A549 treated with CORT108297 at 1 μM for 4 hours (cell line): ENCODE measurements at places on chromosomes 16 and 17. TPM values are rescaled to one million over a fixed set of nuclear protein-coding genes. Genes with fewer than 3 reads are reported as not detected.

The KRT14 gene
- total RNA-seq, result 0.08 to 0.34 TPM (median 0.13 TPM) in 3 of 5 replicates, not detected in the others

The SSTR5 gene
- total RNA-seq, result 0.25 to 0.37 TPM (median 0.33 TPM) in 5 replicates

The DLX3 gene
- 0.11 to 0.22 TPM (median 0.15 TPM) in 5 replicates for total RNA-seq

The SLC16A11 gene
- not detected in 5 replicates for total RNA-seq

The ADGRG3 gene
- total RNA-seq, result 0.36 to 0.72 TPM (median 0.56 TPM) in 5 replicates

The MRPL27 gene
- total RNA-seq, result 141 to 162 TPM (median 151 TPM) in 5 replicates

The G6PC1 gene
- total RNA-seq, result not detected in 5 replicates

The SLC7A5 gene
- total RNA-seq, result 758 to 1,020 TPM (median 979 TPM) in 5 replicates

The SCGB1C2 gene
- not detected in 5 replicates for total RNA-seq

The ZNF624 gene
- 1.1 to 3.9 TPM (median 2.4 TPM) in 5 replicates for total RNA-seq

The C16orf78 gene
- not detected in 5 replicates for total RNA-seq

The CTRB1 gene
- total RNA-seq, result not detected in 5 replicates

The LIG3 gene
- total RNA-seq, result 17.5 to 21.6 TPM (median 17.9 TPM) in 5 replicates

The PIGQ gene
- total RNA-seq, result 29.7 to 46.5 TPM (median 42.0 TPM) in 5 replicates

The ASB16 gene
- total RNA-seq, result 0.04 to 0.08 TPM (median 0.05 TPM) in 3 of 5 replicates, not detected in the others

The GID4 gene
- 9.8 to 12.7 TPM (median 11.4 TPM) in 5 replicates for total RNA-seq

The OR1A2 gene
- not detected in 5 replicates for total RNA-seq

The RAMP2 gene
- 0.75 to 1.2 TPM (median 1.1 TPM) in 5 replicates for total RNA-seq

The MMD gene
- 18.5 to 22.7 TPM (median 20.6 TPM) in 5 replicates for total RNA-seq

The KRTAP4-1 gene
- 0.09 to 0.40 TPM (median 0.24 TPM) in 4 of 5 replicates, not detected in the other for total RNA-seq

The CX3CL1 gene
- total RNA-seq, result 0.03 to 0.17 TPM (median 0.07 TPM) in 5 replicates

The TERB1 gene
- total RNA-seq, result 0.06 to 0.07 TPM in 2 of 5 replicates, not detected in the others

The SLC25A19 gene
- total RNA-seq, result 17.8 to 22.5 TPM (median 20.7 TPM) in 5 replicates

The SCARF1 gene
- total RNA-seq, result 0.32 to 0.47 TPM (median 0.35 TPM) in 5 replicates

The HBA1 gene
- 0.78 to 1.9 TPM (median 1.1 TPM) in 5 replicates for total RNA-seq

The QPRT gene
- 0.67 to 1.0 TPM (median 0.78 TPM) in 5 replicates for total RNA-seq

The RHOT2 gene
- total RNA-seq, result 60.9 to 107 TPM (median 100 TPM) in 5 replicates

The NPIPA8 gene
- 0.95 to 1.8 TPM (median 1.5 TPM) in 5 replicates for total RNA-seq

The NKD1 gene
- 0.25 to 0.37 TPM (median 0.29 TPM) in 5 replicates for total RNA-seq

The RCVRN gene
- total RNA-seq, result not detected in 5 replicates

The BRD7 gene
- 51.1 to 70.3 TPM (median 59.3 TPM) in 5 replicates for total RNA-seq

The TBC1D3C gene
- not detected in 5 replicates for total RNA-seq

The RGS11 gene
- 3.5 to 5.6 TPM (median 5.3 TPM) in 5 replicates for total RNA-seq

The ADAM11 gene
- total RNA-seq, result 1.5 to 2.8 TPM (median 2.2 TPM) in 5 replicates

The RABEP1 gene
- total RNA-seq, result 40.2 to 43.9 TPM (median 43.5 TPM) in 5 replicates

The MYH2 gene
- not detected in 5 replicates for total RNA-seq

The CDK10 gene
- total RNA-seq, result 33.1 to 62.2 TPM (median 50.3 TPM) in 5 replicates

The NTN1 gene
- total RNA-seq, result 0.38 to 0.61 TPM (median 0.53 TPM) in 5 replicates

The CSH1 gene
- total RNA-seq, result not detected in 5 replicates

The ORMDL3 gene
- 30.9 to 48.5 TPM (median 42.9 TPM) in 5 replicates for total RNA-seq

The EVI2B gene
- total RNA-seq, result 0.10 to 0.17 TPM (median 0.15 TPM) in 5 replicates

The SLC13A2 gene
- total RNA-seq, result 0.06 to 0.15 TPM (median 0.12 TPM) in 5 replicates

The OR1A1 gene
- not detected in 5 replicates for total RNA-seq

The CD300LD gene
- total RNA-seq, result not detected in 5 replicates

The TSPAN10 gene
- 4.7 to 6.7 TPM (median 5.5 TPM) in 5 replicates for total RNA-seq

The CNGB1 gene
- total RNA-seq, result 0.07 to 0.45 TPM (median 0.16 TPM) in 5 replicates

The MRC2 gene
- total RNA-seq, result 36.8 to 65.7 TPM (median 56.0 TPM) in 5 replicates

The SECTM1 gene
- total RNA-seq, result 1.1 to 2.6 TPM (median 2.0 TPM) in 5 replicates

The RPRML gene
- 0.45 to 1.1 TPM (median 0.75 TPM) in 5 replicates for total RNA-seq

The GAS2L2 gene
- 0.06 to 0.15 TPM (median 0.09 TPM) in 5 replicates for total RNA-seq

The SYT17 gene
- total RNA-seq, result 10.8 to 13.7 TPM (median 12.2 TPM) in 5 replicates
